ENCODE measurements at places on chromosomes 5 and 9.

GRCh38 chr5:87069974-87070608, 197.6 kb upstream of the RASA1 start:
- no peak for DNase-seq

DNA sequence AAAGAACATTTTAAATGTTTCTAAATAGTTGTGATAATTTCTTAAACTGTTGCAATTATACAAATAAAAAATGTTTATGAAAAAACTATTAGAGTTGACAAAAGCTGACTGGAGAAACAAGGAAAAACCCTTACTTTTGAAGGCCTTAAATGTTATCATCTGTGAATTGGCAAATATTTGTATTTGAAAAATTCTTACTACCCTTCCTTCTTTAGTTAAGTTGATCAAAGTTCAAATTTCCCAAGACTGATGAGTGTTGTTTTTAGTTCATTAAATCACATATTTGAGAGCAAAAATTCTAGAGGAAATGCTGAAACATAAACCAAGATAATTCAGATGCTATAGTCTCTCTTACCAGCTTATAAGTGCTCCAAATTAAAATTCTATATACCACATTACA, 2.6 kb upstream of the SLC35D2 start:
- no peak for DNase-seq

GRCh38 chr5:107558823-107559375, 111.8 kb downstream of the EFNA5 start:
- DNase-seq, result no peak

- no peak for DNase-seq
Measured at GRCh38 chr9:93236541-93237206, 52.7 kb downstream of the WNK2 start.

DNA sequence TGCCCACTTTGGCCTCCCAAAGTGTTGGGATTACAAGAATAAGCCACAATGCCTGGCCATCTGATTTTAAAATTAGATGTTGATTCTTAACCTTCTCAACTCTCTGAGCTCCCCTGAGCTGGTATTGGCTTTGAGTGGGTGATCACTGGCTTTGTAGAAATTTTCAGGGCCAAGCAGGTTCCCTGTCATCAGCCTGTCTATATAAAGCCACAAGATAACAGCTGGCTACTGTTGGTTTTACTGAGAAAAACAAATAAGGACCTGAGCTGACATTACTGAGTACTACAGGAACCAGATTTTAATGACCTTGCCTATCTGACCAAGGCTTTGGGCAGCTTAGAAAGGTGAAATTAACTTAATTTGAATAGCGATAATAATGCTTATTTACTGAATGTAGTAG, 153.6 kb downstream of the MSX2 start:
- DNase-seq, result no peak

DNA sequence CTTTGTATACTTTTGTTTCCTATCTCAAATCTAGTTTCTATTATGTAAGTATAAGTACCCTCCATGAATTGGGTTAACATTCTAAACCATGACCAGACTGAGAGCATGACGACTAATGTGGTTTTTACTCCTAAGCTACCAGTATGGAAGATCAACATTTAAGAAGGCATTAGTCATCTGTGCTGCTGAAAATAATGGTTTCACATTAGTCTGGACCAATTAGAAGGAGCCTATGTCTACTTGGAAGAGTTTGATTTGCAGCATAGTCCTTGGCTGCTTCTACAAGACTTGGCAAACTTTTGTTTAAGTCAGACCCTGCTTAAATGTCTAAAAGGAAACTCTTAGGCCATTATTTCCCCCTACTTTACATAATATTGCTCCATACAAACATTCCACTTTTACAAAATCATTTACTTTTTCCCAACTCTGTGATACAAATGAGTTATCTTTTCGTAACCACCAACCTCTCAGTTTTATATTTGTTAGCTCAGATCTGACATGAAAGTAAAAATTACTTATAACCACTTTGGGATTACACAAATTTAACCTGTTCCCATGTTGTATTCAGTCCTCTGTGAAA, 186.7 kb downstream of the COMMD10 start:
- no peak for DNase-seq

DNA sequence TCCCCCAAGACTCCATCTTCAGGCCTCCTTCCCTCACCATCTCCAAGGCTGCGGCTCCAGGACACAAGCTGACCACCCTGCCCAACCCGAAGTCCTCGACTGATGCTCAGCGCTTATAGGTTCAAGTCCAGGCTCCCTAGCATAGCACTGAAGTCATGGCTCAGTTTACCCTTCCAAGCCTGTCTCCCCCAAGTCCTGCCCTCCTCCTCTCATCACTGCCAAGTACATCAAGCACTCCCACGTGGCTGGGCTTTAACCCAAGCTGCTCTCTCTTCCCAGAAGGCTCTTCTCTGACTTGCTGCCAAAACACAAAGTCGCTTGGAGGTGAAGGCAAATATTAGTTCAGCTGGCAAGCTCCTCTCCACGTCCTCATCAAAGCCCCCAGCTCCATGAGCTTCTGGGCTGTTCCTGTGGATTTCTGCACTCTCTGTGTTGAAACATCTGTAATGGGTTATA, 22.1 kb upstream of the MARCHF6 start:
- no peak for DNase-seq

All from GOT3 (cell line).